Glutamatergic neuron (in vitro differentiated cells): ENCODE measurements at places on chromosomes 13 and 19. TPM values are rescaled to one million over a fixed set of nuclear protein-coding genes. Genes with fewer than 3 reads are reported as not detected.

- no peak for DNase-seq
Observed at GRCh38 chr19:17037184-17037583, 10.6 kb upstream of the CPAMD8 start.

The ONECUT3 gene
- 15.4 TPM for total RNA-seq

DNA sequence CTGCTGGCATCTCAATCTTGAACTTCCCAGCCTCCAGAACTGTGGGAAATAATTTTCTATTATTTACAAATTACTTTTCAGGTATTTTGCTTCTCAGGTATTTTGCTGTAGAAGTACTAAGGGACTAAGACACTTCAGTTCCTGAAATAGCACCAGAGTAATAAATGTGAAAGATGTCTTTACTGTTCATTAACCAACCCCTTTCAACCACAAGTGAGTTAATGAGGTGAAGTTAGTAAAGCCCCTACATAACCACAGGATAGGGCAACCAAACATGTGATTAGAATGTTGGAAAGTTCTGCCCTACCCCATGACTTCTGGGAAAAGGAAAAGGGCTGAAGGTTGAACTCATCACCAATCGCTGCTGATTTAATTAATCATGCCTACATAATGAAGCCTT is 2.7 kb upstream of the ZNF345 start:
- no peak for DNase-seq

The SERPINE3 gene
- not detected for total RNA-seq

DNA sequence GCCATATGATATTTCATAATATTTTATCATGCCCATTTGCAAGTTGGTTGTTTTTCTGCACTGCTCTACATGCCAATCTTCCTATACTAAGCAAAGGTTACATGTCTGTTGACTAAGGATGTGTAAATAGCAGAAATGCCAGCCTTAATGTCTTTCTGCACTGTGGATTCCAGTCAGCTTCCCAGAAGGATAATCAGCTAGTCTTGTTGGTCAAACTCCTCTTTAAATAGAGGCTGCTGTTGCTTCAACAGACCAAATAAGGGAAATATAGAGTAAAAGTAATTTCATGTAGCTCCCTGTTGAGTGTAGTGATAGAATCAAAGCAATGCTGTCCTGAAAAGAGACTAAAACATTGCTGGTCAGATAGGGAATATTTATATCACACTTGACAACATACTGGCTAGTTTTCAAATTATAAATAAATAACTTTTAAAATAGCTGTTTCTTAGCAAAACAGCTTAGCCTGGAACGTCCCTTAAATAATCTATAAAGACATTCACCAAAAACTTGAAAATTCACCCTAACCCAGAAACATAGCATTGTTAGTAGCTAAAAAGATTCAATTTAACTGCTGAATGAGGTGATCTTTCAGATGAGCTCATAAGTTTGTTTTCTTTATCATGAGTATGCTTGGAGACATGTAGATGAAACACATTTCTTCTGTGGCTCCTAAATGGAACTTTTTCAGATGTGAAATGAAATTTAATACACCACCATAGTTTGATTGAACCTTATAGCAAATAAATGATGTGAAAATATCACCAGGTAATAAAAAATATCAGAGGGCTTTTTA is 56.6 kb downstream of the FRY start:
- no peak for DNase-seq
